ENCODE measurements at places on chromosomes 4 and X.

GRCh38 chrX:19627533-19627932 lies 112.2 kb upstream of the MAP3K15 start:
- no peak for DNase-seq

DNA sequence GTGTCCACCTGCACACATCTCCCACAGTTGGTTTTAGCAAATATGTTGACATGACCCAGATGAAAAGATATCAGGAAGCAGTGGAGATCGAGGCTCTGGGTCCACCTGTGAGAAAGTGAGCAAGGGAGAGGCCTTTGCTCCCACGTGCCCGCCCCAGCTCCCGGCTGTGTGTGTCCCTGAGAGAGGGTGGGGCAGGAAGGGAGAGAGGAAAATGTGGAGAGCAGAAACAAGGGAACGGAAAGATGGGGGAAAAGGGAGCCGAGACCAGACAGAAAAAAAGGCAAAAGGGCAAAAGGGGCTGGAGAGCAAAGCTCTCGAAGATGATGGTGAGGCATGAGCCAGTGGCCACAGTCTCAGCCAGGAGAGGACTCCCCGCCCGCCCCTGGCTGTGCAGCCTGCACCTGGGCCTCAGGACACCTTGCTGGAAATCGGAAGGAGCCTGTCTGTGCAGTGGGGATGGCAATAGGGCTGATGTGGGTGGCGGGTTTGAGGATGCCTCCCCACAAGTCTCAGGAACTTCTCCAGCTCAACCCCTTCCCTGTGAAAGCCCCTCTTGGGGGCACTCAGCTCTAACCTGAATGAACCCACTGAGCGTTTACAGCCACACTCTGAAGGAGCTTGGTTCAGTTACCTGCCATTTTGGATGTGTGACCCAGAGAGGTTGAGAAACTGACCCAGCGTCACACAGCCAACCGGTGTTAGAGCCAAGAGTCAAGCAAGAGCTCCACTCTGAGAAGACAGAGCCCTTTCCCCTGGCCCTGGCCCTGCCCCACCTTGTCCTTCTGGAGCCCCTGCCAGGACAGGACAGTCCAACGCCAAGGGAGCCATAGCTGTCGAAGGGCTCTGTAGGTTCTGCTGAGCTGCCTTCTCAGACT lies 20.3 kb upstream of the MSX1 start:
- DNase-seq = no peak

DNA sequence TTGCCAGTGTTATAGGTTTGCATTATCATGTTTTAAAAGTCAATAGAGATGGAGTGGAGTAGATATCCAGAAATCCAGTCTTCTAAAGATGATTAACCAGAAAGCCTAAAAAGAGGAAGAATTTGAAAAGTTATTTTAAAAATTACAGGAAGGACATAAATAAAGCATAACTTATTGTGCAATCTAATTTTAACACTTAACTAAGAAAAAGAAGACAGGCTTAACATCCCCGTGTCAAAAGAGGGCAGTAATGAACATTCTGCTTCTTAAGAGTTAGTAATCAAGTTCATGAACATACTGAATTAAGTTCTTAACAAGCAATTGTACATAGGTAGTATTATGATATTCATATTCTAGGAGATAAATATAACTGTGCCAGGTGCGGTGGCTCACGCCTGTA lies 39.3 kb downstream of the ELF2 start:
- DNase-seq = no peak

DNA sequence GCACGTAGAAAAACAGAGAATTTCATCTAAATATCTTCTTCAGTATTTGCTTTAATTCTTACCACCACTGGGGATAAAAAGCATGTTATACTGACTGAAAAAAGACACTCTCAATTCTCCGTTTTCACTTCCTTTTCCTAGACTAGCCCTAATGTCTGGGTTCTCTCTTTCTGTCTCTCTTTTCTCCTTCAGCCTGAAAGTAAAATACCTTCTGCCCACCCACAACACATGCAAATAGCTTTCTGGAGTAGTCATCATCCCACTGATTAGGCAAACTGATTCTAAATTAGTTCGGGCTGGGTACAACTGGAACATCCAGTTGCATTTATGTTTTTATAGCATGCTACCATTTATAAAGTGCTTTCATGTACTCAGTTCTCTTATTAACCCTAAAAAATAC lies 142.4 kb upstream of the ANKRD50 start:
- DNase-seq = no peak

DNA sequence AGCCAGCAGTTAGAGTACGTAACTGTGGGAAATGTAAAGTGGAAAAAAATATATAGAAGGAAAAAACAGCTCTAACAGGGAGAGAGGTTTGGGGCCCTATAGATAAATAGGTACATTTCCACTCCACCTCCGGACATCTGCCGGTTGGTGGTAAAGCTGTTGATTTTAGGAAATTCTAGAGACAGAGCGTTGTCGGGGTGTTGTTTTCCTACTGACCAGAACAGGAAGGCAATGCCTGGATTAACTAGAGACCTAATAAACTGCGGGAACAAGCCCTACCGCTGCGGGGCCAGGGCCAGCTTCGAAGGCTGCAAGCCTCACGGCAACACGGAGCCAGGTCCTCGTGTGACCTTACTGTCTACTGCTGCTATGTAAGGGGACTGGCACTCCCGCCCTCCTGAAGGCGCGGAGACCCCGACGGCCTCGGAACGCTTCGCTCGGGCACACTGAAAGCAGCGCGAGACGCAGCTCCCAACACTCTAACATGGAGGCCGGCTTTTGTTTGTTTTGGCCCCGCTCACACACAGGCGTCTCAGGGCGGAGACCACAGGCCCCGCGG lies 702 bp upstream of the CDKN2AIP start:
- DNase-seq = peak; percentile 27

- DNase-seq = no peak
Observed at GRCh38 chr4:57195622-57196021, 85.4 kb upstream of the IGFBP7 start.

GRCh38 chr4:146916479-146917076 lies 29.1 kb downstream of the TTC29 start:
- DNase-seq = no peak

DNA sequence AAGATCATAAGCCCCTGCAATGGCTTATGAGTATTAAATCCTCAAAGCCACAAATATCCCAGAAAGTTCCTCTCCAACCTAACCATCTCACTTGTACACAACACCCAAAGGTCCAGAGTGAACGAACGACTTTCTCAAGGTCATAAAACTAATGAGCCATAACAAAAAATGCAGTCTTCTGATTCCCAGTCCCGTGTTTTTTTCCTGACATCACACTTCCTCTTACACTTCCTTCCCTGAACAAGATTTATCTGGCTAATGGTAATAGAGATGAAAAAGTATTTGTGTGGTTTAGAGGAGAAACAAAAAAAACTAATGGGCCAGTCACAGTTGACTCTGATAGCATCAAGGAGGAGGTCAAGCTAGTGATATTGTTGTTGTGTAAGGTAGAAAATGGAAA lies 99.5 kb upstream of the KLHL13 start:
- no peak for DNase-seq

DNA sequence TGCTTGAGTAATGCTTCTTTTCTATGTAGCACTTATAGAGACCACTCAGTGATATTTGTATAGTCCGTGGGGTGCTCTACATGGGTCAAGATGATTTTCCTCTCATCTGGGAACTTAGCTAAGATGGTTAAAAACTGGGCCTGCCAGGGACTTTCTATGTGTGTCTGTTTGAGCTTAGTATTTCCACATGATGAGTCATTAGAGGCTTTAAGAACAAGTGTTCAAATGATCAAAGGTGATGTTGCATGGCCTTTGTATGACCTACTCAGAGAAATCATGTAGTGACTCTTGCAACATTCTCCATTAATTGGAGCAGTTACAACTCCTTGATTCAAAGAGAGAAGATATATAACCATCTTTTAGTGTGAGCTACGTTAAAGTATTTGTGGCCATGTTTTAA lies 1480.5 kb upstream of the IGFBP7 start:
- DNase-seq = no peak

DNA sequence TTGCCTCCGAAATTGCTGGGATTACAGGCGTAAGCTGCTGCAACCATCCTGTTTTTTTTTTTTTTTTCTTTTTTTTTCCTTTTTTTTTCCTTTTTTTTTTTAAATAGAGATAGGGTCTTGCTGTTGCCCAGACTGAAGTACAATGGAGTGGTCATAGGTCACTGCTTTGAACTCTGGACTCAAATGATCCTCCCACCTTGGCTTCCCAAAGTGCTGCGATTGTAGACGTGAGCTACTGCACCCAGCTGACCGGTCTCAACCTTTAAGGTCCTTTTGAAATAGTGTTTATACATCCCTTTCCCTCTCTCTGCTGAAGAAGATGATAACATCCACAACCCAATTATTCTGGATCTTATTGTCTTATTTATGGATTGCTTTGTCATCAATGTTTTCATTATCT lies 548.7 kb downstream of the GBA3 start:
- no peak for DNase-seq

DNA sequence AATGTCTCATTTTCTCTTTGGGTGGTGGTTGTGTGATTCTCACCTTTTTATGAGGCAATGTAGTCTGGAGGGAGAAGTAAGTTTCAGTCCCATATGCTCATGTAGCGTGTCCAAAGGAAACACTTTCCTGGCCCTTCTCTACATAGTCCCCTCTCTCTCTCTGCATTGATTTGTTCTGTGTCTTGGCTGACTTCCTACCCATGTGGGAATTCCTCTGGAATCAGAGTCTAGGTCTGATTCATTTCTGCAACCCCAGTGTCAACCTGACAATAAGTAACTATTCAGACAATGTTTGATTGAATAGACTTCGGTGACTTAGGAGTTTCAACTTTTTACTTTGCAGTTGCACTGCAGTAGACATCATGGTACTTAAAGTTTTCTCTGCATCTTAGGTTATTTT lies 2.7 kb upstream of the ALAS2 start:
- DNase-seq = no peak

DNA sequence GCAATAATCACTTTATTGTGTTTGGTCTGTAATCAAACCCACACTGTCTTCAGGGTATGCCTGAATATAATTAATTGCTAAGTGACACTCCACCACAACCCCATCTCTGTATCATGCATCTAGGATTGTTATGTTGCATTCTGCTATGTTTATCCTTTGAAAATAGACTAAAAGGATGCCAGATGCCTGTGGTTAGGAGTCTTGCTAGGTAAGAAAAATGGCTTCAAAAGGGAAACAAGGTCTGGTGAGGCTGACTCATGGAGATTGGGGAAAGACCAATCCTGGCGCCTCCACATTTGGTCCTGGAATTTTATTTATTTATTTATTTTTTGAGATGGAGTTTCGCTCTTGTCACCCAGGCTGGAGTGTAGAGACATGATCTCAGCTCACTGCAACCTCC lies 360.5 kb upstream of the SLC7A11 start:
- DNase-seq = no peak

GRCh38 chrX:36568946-36569345 lies 439.2 kb upstream of the FAM47C start:
- no peak for DNase-seq

GRCh38 chr4:4727536-4727935 lies 131.9 kb upstream of the MSX1 start:
- no peak for DNase-seq

DNA sequence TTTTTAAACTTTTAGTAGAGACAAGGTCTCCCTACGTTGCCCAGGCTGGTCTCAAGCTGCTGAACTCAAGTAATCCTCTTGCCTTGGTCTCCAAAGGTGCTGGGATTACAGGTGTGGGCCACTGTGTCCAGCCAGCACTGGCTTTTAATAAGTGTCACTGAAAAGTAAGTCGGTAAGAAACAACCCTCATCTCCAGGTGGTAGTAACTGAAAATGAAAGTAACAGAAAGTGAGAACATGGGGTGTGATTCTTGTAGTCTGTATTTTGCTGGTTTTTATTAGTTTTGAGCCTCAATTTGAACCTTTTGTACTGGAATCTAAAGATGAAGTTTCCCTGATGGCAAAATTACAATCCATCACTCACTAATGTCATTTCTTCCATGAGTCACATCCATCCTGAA lies 238.1 kb upstream of the AGA start:
- DNase-seq = no peak

DNA sequence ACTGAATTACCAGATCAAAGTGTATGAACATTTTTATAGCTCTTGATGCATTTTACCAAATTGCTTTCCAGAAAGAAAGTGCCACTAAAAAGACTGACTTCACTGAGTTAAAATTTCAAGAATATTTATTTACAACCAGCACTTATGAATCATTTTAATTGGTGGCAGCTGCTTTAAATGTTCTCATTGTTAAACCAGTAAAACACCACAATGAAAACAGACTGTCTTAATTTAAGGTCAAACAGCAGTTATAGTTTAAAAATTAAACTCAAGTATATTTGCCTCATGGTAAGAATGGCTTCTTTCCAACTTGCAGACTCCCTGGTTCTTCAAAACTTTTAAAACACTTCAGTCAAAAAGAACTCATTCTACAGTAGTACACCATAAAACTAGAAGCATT lies 36.9 kb downstream of the AMMECR1 start:
- no peak for DNase-seq

GRCh38 chr4:94389595-94390267 lies 47.1 kb upstream of the HPGDS start:
- DNase-seq = no peak

DNA sequence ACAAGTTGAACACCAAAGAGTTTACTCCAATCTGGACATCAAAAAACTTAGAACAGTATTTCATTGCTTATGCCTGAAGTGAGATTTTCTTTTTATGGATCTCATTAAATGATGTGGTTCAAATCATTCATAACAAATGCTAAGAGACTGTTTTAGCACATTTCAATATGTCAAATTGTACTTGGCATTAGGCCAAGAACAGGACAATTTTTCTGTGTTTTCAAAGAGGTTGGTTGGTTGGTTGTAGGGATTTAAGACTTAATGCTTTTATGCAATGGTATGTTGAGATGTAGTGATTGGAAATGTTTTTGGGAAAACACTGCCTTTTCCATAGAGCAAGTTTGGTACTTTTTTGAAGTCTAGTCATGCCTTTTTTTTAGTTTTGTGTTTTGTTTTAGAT lies 510.4 kb downstream of the ZNF674 start:
- no peak for DNase-seq

DNA sequence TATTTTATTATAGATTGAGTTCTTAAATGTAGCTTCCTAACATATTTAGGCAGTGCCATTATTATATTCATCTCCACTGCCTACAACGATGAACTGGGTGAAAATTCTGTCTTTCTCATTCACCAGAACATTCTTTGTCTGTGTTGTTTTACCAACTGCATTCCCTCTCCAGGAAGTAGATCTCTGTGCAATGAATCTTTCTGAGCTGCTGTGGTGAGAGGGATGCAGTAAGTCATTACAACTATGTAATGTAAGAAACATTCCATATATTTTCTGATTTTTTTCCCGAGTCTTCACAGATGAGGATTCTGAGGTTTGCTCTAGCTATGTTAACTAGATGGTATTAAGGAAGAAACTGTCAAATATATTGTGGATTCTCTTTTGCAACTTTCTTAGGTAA lies 811.9 kb upstream of the PCDH7 start:
- DNase-seq = no peak

- DNase-seq = no peak
Observed at GRCh38 chr4:26360864-26361263, 40.0 kb downstream of the RBPJ start.

DNA sequence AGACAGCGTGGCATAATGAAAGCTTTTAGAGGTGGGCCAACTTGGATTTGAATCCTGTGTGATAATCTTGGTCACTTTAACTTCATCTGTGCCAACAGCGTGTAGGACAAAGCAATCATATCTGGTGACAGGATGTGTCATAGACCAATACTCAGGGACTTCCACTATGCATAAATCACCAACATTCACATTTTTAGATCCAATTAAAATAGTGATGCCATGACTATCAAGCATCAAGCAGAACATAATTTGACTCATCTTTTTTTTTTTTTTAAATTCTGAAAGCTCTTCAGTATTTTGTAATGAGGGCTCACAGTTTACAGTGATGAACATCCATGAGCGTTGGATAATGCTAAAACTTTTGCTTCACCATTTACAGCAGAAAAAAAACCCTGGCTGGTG lies 27.3 kb upstream of the RAPGEF2 start:
- DNase-seq = no peak

Measured in stimulated activated CD4-positive, alpha-beta T cell treated with anti-CD3 and anti-CD28 coated beads, Interleukin-15, amount 100 ng/mL, for 48 hours (primary cell).